ENCODE measurements at places on chromosomes 4 and X.

DNA sequence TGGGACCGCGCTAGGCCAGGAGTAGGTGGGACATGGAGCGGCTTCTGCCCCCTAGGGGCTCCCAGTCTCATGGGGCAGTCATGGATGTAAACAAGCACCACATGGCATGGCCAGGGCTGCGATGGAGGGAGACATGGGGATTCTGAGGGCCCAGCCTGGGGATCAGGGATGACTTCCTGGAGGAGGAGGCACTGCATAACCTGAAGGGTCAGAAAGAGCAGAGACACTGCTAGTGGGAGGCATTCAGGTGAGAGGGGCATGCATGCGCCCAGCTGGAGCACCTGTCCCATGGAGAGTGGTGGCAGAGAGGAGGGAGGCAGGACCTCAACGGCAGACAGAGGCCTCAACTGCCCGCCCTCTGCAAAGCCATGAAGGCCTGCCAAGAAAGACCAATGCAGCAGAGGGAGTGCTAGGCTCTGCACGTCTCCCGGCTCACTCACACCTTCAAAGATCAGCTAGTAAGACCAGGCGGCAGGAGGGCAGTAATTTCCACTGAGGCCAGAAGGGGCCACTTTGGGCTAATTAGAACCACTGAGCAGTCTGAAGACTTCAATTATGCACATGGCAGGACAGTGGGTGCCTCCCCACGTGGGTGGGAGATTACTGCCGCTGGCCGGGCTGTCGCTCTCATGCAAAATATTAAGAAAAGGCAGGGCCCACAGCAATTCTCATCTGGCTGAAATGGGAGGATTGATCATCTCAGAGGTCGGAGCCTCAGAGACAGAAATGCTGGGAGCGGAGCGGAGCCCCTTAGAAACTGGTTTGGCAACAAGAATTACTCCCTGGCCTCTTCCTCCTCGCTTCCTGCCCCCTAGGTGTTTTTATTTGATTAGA lies 69.6 kb downstream of the PPP2R2C start:
- peak overlapping the region; percentile 34 for H3K4me3 ChIP-seq
- no peak for DNase-seq
- H3K27ac ChIP-seq = no peak overlapping the region
- H3K4me1 ChIP-seq = peaks cover 3% of the 10 kb centered on the region
- peaks cover 2% of the 10 kb centered on the region for H3K36me3 ChIP-seq

GRCh38 chrX:139905051-139905450 lies 27.8 kb downstream of the ATP11C start:
- H3K27me3 ChIP-seq = no peaks in the 10 kb centered on the region
- no peak for DNase-seq
- H3K4me3 ChIP-seq = no peak overlapping the region
- H3K27ac ChIP-seq = no peak overlapping the region

- no peak for DNase-seq
- no peak overlapping the region for H3K27ac ChIP-seq
- H3K4me1 ChIP-seq = peaks cover 2% of the 10 kb centered on the region
- no peaks in the 10 kb centered on the region for H3K36me3 ChIP-seq
Observed at GRCh38 chrX:137198040-137198439, 164.2 kb upstream of the GPR101 start.

DNA sequence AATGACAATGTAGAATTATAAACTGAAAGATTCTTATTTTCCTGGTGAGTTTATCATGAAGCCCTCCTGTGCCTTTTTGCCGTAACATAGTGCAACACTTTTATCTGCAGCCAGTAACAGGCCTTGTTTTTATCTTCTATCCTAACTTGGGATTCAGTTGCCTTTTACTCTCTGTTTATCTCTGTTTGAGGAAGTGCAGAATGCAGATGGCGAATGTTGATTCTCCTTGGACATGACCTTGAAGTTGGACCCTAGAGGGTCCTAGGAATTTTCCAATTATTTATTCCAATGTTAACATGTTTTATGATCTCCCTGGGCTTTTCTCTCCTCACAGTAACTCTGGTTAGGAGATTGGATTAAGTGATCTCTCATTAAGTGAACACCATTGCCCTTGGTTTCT lies 165.0 kb downstream of the FMR1NB start:
- H3K4me3 ChIP-seq = no peak overlapping the region
- H3K27ac ChIP-seq = no peak overlapping the region
- no peak for DNase-seq
- H3K27me3 ChIP-seq = no peaks in the 10 kb centered on the region

DNA sequence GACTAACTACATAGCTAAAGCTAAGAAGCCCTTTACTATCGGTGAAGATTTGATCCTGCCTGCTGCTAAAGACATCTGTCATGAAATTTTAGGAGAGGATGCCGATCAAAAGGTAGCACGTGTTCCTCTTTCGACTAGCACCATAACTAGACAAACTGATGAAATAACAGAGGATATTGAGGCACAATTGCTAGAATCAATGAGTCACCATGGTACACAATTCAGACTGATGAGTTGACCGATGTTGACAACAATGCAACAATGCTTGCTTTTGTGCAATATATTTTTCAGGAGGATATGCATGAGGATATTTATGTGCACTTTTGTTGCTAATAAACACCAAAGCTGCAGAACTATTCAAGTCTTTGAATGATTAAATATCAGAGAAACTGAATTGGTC lies 24.3 kb downstream of the TBCK start:
- no peak for DNase-seq
- H3K4me3 ChIP-seq = no peak overlapping the region
- peaks cover 7% of the 10 kb centered on the region for H3K4me1 ChIP-seq
- H3K27me3 ChIP-seq = no peaks in the 10 kb centered on the region
- H3K27ac ChIP-seq = no peak overlapping the region
